Activated naive CD8-positive, alpha-beta T cell treated with anti-CD3 and anti-CD28 coated beads for 36 hours (primary cell): ENCODE measurements at places on chromosomes 7 and 10.

- no peak for DNase-seq
These were observed 285.4 kb upstream of the GLI3 start for GRCh38 chr7:42522227-42522991.

DNA sequence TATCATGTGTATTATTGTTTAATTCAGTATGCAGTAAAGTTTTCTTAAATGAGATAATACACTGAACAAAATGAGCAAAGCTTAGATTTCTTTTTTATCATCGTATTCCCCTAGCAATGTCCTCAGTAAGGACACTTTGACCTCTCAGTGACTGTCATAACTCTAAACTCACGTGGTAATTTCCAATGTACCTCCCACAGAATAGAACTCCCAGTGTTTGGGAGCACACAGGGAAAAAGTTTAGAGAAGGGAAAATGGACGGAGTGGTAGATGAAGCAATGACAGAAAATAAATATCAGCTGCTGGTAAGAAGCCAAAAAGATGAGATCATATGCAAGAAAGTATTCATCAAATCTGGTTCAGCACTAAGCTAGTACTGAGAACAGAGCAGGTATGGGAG is 758.6 kb upstream of the KCND2 start:
- no peak for DNase-seq

- no peak for DNase-seq
These were observed 51.7 kb downstream of the PLEKHA8 start for GRCh38 chr7:30079880-30080279.

- no peak for DNase-seq
These were observed 15.6 kb downstream of the UBTD1 start for GRCh38 chr10:97514344-97514743.

GRCh38 chr7:108985037-108985436 is 415.4 kb downstream of the DNAJB9 start:
- DNase-seq, result no peak

DNA sequence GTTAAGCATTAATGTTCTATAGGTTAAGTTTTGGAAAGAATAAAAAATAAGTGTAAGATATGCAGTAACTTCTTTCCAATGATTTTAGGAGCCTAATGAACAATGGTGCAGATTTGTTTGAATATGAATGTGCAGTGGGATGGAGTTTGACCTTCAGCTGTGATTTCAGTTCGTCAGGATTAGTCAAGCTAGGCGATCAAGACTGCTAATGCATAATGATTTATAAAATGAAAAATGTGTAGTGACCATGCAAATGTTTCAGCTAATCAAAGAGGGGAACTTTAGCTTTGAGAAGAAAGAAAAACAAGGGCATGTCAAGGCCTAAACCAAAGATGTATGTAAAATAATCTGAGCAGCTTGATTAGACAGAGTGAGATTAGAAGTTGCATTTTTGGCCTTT is 208.5 kb downstream of the FOXP2 start:
- no peak for DNase-seq

DNA sequence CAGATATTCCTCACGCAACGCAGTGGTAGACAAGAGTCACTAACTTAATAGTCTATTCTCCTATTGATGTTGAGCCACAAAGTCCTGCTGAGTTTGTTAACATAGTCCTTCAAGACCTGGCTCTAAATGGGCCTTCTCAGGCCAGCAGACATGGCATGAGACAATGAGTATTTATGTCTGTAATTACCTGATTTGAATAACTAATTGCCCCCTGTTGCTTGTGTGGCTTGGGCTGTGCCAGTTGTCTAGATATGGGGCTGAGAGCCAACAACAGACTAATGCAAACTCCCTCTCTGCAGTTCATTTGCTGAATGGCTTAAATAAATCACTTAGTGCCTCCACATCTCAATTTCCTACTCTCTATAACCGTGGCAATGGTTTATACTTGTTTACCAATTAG is 65.5 kb upstream of the VWC2 start:
- no peak for DNase-seq
